ENCODE measurements at places on chromosomes 2 and 18.

DNA sequence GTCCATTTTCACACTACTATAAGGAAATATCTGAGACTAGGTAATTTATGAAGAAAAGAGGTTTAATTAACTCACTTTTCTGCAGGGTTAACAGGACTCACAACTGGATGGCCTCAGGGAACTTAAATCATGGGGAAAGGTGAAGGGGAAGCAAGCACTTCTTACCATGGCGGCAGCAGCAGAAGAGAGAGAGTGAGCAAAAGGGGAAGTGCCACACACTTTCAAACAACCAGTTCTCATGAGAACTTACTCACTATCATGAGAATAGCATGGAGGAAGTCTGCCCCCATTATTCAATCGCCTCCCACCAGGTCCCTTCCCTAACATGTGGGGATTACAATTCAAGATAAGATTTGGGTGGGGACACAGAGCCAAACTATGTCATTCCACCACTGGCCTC lies 55.1 kb upstream of the NETO1 start:
- DNase-seq = no peak

DNA sequence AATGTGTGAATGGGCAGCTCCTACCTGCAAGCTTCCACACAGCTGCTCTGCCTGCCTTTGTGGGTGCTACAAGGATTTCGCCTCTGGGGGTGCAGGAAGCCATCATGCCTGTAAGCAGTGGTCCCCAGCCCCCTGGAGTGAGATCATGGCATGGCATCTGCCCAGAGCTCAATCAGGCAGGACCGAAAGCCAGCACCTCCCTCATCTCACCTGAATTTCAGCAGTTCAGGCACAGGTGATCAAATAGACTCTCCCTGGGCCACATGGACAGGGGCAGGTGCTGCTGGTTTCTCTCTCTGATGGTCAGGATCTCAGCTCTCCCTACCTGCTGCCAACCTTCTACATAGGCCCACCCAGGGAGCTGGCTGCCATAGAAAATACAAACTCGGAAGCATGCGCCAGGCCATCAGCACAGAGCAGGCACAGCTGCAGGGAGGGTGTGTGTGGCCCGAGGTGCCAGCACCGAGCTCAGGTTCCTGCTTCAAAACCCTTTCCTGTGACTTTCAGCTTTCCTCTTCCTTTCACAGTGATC lies 133.2 kb upstream of the ID2 start:
- no peak for DNase-seq

GRCh38 chr2:170974304-170974993 lies 45.4 kb downstream of the GORASP2 start:
- no peak for DNase-seq

DNA sequence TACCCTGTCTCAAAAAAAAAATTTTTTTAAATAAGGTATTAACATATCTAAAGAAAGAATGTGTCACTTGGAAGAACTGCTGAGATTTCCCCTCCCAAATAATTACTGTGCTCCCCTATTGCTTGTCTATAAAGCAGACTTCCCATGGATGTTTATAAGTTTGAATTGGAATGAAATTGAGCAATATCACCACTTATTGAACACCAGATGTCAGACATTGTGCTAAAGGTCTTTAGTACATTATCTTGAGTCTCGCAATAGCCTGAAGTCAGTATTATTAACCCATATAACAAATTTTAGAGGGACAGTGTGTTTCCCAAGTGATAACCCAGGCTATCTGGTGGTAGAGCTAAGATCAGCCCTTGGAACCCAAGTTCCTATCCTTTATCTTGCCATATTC lies 102.9 kb upstream of the MSH2 start:
- no peak for DNase-seq

DNA sequence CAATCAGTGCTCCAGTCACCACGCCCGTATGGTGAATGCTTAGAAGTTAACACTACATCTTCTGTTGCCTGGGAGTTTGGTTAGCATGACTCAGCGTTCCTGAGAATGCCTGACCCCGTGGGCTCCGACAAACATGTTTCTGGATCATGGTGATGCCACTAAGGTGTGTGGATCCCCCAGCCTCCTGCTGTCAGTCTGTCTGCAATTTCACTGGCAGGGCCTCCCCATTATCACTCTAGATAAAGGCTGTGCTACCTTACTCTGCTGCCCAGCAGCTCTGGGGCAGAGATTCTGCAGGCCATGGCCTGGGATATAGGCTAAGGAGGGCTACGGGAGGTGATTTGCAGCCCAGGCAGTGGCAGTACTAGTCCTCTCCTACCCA lies 66.0 kb downstream of the STPG4 start:
- no peak for DNase-seq

DNA sequence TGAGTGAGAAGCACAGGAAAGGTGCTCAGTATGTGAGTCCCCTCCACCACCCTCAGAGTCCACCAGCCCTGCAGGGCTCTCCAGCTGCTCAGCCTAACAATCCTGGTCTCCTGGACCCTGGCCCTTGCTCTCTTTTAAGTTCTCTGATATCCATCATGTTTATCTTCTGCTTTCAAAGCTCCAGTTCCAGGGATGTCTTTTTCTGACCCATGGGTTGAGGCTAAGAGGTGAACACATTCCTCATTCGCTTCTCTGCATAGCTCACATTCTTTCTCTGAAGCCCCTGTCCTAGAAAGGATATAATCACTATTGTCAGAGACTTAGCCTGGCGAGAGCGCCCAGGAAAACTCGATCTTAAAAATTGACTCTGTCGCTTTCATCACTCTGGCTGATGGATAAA lies 86.4 kb downstream of the ARL4C start:
- DNase-seq = no peak

- no peak for DNase-seq
These were observed 94.9 kb downstream of the DSEL start for GRCh38 chr18:67421651-67422050.

DNA sequence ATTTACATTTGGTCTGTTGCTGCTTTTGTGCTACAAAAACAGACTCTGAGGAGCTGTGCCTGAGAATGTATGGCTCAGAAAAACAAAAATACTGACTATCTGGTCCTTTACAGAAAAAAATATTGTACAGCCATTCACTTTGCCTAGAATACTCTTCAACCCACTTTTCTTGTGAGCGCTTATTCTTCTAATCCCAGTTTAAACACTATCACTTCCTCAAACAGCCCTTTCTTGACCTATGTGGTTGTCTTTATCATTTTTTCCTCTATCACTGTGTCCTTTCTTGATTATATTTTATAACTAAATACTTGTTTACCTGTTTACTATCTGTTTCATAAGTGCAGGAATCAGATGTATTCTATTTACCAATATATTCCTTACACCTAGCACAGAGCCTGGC lies 33.5 kb downstream of the CUL3 start:
- no peak for DNase-seq

- no peak for DNase-seq
These were observed 24.5 kb downstream of the ROCK2 start for GRCh38 chr2:11319939-11320338.

- DNase-seq = no peak
These were observed 42.0 kb downstream of the MYO7B start for GRCh38 chr2:127577503-127577902.
